Stromal cell of bone marrow (primary cell): ENCODE measurements at places on chromosomes 3 and 15.
A peak's percentile ranks its signal among the peaks of the same experiment; 100 is the strongest.

GRCh38 chr15:49058559-49058958 lies 12.3 kb upstream of the SECISBP2L start:
- no peak for DNase-seq

- DNase-seq: no peak
Observed at GRCh38 chr3:50316657-50317242, 5.8 kb downstream of the HYAL2 start.

GRCh38 chr15:69200832-69201745 lies 40.7 kb downstream of the GLCE start:
- no peak for DNase-seq

DNA sequence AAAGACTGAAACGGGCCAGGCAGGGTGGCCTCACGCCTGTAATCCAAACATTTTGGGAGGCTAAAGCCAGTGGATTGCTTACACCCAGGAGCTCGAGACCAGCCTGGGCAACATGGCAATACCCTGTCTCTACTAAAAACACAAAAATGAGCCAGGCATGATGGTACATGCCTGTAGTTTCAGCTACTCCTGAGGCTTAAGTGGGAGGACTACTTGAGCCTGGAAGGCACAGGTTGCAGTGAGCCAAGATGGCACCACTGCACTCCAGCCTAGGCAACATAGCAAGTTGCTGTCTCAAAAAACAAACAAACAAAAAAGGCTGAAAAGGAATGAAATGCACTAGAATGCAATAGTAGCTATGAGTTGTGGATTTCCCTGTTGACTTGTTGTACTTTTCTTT lies 94.7 kb downstream of the STAG1 start:
- no peak for DNase-seq

DNA sequence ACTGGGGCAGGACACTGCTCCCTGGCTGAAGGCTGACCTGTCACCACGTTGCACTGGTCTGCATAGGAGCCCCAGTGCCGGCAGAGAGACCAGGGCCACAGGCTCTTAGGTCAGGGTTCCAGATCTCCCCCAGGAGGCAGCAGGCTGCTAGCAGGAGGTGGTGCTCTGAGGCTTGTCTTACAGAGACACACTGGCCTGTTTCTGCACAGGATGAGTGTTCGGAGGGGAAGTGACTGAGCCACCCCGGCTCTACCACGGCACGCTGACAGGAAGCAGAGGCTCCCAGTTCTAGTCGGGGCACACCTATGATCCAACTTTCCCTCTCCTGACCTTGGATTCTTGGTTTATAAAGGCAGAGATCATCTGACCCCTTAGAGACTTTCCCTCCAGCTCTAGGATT lies 8.6 kb downstream of the FBXL22 start:
- DNase-seq: no peak

- DNase-seq: no peak
Observed at GRCh38 chr3:146914409-146914808, 309.3 kb upstream of the PLSCR5 start.

DNA sequence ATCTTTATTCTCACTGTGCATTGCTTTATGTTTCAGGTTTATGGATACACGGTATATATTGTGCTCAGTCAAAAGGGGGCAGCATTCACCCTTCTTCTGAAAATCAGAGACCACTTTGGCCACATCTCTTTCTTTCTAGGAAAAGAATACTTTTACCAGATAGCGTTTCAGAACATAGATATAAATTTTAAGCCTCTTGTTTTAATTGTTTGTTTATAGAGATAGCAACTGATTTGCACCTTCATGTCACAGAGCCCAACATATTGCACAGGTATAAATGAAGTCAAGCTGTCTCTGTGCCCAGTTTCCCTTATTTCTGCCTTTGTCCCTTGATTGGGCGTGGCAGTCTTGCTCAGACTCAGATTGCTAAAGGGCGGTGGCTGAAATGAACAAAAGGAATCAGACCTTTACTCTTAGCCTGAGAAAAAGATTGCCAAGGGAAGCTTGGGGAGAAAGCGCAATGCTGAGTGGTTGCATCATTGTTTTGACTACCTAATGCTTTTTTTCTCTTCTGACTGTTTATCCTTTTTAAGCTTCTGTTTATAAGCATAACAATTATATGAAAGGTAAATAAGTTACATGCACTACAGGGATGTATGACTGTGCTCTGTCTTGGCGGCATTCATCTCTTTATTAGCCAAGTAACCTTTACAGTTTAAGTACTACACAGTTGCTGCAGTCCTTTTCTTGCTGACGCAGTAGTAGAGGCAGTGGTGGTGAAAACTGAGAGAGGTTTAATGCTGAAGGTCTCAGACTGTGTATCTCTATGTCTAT lies 70.8 kb upstream of the ZBTB20 start:
- peak; percentile 50 for DNase-seq

- DNase-seq: no peak
Observed at GRCh38 chr3:183178512-183178832, 15.9 kb upstream of the LAMP3 start.

DNA sequence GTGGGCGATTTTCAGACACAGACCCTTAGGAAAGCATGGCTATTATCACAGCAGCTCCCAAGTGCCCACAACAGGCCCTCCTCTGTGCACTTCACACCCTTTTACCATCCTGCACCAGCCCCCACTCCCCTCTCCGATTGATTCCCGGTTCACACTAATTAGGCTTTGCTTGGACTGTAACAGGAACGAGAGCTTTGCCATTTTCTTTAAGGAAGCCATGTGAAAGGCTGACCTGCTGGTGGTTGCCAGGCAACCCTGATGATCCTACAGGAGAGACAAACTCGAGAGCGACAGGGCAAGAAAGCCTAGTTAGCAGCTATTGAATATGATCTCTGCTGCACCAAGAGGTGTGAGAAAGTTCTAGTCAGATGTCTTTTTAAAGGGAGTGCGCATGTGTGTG lies 28.2 kb upstream of the DET1 start:
- no peak for DNase-seq

DNA sequence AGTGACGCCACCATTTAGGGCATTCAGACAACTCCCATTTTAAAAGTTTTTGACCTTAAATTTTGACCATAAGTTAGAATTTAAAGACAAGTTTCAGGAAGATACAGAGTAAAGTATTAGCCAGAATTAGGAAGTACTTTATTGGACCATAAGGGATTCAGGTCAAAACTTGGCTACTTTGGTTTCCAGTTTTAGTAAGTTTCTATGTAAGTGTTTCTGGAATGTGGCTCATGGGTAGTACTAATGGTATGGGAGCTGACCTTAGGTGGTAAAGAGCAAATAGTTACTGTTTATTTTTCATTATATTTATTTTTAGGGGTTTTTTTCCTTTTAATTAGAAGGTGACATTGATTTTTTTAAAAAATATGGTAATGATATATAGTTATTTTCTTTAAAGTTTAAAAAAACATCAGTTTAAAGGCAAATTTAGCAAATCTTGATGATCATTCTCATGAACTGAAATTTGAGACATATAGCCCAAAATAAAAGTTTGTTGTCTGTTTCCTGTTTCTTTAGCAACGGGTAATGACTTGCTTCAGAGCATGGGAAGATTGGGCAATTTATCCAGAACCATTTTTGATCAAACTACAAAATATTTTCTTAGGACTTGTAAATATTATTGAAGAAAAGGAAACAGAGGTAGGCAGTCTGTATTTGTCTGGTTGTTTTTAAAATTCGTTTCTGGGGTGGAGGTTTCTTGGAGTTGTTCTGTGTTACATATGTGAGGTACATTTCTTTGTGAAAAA lies 34.3 kb downstream of the U2SURP start:
- peak; percentile 41 for DNase-seq

- no peak for DNase-seq
Observed at GRCh38 chr15:101447561-101448071, 41.9 kb downstream of the PCSK6 start.

GRCh38 chr3:159854500-159855124 lies 134.0 kb upstream of the IL12A start:
- DNase-seq: peak; percentile 54

- peak; percentile 5 for DNase-seq
Observed at GRCh38 chr3:47617086-47618010, 38.7 kb upstream of the CSPG5 start.

DNA sequence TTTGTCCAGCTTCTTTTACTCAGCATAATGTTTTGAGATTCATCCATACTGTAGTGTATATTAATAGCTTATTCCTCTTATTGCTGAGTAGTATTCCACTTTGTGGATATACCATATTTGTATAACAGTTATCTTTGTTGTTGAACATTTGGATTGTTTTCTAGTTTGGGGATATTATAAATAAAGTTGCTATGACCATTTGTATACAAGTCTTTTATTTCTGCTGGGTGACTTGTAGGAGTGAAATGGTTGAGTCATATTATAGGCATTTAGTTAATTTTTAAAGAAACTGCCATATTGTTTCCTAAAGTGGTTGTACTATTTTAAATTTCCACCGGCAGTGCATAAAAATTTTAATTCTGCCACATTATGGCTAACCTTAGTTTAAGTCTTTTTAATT lies 53.4 kb downstream of the RPL39L start:
- DNase-seq: no peak

GRCh38 chr3:122168044-122168443 lies 15.4 kb upstream of the CASR start:
- no peak for DNase-seq

DNA sequence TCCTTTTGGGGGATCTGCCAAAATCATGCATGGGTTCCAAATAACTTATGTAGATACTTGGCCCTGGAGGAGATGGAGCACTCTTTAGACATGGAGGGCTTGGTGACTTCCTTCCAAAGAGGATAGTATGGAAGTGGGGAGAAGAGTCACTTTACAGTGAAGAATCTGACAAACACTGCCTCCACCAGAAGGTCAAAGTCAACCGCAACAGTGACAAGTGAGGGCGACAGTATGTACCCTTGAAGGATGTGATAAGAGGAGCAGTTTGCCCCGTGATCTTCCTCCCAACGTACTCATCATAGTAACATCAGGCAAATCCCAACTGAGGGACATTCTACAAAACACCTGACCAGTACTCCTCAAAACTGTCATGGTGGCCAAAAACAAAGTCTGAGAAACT lies 62.0 kb downstream of the LMCD1 start:
- no peak for DNase-seq

GRCh38 chr3:11559816-11560633 lies 83.7 kb downstream of the VGLL4 start:
- no peak for DNase-seq

DNA sequence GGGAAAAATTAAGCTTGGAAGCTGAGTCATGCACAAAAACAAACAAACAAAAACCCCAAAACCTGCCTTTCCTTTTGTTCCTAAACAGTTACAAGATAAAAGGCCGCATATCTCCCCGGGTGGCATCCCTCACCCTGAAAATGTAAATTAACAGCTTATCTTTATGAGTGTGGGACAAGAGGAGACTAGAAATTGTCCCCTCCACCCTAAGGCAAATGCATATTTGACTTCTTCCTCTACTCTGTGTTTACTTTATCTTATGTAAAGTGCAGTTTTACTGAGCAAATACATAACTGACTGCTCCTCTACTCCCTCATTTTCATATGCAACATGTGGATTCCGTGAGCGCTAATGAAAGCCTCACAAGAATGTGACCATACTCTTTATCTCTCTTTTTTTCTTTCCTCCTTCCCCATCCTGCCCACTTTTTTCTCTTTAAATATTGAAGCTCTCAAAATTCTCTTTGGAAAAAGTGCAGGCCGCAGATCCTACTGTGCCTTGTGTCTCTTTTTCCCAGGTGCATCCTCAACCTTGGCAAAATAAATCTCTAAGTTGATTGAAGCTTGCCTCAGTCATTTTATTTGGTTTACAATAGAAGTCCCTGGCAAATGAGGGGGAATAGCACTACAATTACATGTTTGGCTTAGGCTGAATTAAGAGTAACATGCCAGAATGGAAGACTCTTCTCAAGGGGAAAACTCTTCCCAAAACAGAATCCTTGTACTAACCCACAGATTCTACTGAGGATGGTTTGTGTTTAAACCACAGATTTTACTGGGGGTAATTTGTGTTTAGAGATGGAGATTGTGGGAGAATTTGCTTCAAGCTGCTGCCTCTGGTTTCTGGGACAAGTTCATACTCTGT lies 72.7 kb upstream of the WDR72 start:
- DNase-seq: no peak

- no peak for DNase-seq
Observed at GRCh38 chr3:172397716-172398405, 50.4 kb downstream of the GHSR start.

GRCh38 chr3:124142389-124142970 lies 150.6 kb upstream of the ROPN1 start:
- DNase-seq: no peak

GRCh38 chr15:42131826-42132806 lies 24.3 kb downstream of the PLA2G4F start:
- DNase-seq: no peak

DNA sequence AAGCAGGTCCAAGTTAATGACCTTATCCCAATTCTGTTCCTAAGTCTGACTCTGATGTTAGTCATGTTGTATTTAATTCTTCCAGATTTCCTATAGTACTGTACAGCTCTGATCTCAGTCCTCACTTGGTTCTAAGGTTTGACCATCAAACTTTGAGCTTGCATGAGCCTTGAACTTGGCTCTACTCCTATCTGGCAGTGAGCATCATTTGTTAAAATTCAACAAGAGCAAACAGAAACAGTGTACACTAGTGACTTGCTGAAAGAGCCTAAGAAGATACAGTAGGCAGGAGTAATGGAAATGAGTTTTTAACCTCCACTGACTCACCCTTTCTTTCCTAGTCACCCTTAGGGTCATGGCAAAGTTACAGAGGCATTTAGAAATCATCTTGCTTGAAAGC lies 451.1 kb upstream of the TPRG1 start:
- peak; percentile 42 for DNase-seq

GRCh38 chr3:149959443-149959842 lies 11.3 kb downstream of the PFN2 start:
- DNase-seq: no peak
